Iris pigment epithelial cell (primary cell): ENCODE measurements at places on chromosomes 5 and 9.

DNA sequence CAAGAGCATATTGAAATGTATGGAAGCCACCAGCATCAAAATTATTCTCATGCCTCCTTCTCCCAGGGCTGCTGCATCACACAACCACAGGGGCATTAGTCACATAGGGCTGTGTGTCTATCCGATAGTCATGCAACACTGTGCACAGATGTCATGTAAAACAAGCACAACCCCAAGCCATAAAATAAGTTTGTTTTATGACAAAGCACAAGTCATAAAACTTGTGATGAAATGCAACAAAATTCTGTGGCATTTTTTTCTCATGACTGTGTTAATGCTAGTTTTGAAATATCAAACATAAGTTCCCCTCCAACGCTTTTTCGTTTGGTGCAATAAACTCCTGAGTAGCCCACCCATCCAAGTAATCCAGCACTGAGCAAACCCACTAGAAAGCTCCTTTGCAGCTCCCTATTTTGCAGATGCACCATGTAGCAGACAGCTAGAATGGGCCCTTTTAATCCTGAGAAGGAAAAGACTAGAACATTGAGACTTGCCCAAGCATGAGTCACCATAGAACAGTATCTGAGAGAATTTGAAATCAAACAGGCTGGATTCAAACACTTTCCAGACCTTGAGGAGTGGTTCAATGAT lies 93.3 kb upstream of the ZNF366 start:
- peak; percentile 82 for DNase-seq

DNA sequence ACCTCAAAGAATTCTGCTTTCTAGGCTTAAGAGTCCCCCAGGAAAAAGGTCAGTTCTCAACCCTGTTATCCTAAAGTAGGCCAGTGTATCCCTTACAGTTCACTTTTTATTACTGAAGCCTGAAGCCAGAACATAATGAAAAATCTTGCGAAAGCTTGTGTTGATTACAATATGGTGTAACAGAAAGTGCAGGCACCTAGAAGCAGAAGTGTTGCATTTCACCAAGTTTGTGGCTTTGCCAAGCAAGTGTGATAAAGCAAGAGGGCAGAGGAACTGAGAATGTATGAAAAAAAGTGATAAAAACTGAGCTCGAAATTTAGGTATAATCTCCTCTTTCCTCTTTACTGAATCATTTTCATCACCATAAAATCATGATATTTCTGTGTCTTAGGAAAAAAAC lies 26.2 kb downstream of the AGTPBP1 start:
- no peak for DNase-seq

GRCh38 chr9:124695280-124695890 lies 75.7 kb downstream of the NR6A1 start:
- peak; percentile 84 for DNase-seq

- peak; percentile 45 for DNase-seq
These were observed 147.8 kb downstream of the MAST4 start for GRCh38 chr5:66744040-66744439.

DNA sequence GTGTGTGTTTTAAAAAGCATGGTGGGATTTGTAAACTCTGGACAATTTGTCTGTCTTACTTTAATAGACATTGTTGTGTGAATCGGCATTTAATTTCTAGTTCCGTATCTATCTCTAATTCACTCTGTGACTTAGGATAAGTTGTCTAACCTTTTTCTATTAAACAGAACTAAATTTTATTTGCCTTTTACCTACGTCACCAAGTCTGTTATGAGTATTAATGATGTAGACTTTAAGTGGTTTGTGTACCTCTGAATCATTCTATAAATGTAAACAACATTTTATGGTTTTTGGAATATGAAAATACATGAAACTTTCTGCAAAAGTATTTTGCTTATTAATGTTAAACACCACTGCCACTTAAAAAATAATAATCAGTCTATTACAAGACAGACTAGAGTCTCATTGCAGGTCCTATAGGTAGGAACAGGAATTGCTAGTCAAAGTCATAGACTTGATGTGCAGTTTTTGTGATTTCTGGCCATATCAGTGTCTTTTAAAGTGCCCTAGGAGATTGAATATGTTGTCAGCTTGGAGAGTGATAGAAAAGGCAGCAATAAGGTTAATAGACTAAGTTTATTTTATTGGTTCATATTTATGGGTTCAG lies 5.6 kb downstream of the RBM27 start:
- DNase-seq: no peak

DNA sequence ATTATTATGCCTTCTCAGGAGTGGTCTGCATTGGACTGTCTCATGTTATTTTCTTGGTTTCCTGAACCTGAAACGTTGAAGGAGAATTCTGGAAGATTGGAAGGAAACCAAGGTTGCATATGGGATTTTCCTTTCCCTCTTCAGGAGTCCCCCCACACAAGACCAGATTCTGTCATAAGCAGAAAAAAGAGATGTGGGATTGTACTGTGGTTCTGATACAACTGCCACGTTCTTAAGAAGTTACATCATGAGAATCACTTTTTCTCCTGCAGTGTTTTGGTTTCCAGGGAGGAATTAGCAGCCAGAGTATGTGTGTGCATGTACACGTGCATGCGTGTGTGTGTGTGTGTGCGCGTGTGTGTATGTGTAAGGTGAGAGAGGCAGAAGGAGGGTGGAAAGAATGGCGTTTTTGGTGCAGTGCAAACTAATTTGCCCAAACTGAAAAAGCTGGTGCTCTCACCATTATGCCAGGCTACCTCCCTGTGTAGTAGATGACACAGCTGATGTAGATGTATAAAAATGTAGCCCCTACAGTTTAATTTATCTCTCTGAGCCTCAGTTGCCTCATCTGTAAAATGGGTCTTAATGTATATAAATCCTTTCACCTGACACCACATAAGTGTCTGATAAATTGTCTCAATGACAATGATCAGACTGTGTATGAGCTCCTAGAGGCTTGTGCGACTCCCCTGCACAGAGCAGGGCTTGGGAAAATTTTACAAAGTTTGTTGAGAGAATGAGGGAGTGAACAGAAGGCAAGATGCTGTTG lies 38.6 kb downstream of the RALGPS1 start:
- DNase-seq: peak; percentile 37

DNA sequence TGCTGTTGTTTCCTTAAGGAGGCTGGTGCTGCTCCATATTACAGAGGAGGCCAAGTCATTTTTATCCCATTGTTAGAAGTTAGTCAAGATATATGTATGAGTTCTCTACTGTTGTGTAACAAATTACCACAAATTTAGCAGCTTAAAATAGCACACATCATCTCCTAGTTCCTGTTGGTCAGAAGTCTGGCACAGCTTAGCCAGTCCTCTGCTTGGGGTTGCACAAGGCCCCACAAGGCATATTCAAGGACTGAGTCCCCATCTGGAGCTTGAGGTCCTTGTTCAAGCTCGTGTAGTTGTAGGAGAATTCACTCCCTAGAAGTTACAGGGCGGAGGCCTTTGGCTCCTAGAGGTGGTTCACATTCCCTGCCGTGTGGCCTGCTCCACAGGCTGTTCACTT lies 14.7 kb downstream of the MTAP start:
- peak; percentile 94 for DNase-seq

DNA sequence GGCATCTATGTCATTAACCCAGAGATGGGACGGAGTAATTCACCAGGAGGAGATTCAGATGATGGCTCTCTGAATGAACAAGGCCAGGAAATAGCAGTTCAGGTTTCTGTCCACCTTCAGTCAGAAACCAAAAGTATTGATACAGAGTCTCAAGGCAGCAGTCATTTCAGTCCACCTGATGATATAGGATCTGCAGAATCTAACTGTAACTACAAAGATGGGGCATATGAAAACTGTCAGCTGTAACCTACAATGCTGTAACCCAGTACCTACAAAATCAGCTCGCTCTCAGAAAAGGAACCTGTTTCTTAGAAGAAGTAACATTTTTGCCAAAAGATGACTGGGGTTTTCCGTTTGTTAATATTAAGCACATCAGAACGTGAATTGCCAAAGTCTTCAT lies 14.7 kb downstream of the MFAP3 start:
- no peak for DNase-seq

DNA sequence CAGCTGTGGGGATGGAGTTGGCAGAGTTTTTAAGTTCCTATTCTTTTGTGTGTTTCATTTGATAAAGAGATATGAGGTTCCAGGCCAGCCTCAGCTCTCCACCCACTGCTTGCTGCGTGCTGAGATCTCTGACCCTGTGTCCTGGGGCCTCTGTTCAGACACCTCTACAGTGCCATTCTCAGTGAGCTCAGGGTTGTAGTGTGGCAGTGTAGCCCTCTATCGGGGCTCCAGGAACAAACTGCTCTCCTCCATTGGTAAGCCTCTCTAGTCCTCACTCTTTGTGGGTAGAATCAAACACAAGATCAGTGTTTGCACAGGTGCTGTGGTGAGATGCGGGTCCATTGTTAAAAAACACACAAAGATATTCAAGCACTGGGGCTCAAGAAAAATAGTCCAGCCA lies 386.6 kb upstream of the RPS23 start:
- no peak for DNase-seq

DNA sequence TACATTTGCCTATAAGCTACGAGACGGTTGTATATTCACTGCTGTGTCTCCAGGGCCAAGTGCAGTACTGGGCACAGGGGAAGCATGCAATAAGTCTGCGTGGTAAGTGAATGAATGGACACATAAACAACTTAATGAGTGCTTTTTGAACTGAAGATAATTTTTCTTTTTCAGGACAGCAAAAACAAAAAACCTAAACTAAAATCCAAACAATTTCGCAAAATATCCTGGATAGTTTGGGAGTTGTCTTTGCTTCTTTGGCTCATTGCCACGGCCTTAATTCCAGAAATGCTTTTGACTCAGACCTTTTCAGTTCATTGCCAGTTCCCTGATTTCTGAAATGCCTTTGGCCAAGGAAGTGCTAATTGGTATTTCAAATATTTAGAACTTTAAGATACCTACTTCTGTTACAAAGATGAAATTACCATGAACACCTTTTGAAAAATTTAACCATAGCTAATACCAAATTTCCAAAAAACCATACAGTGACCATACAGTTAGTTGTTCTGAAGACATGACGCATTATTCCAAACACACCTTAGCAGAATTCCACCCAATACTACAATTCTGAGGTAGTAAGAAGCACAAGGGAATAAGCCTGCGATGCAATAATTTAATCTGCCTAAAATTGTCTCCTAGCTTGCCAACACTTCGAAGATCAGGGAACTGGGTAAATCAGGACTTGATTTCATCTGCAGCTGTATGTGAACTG lies 42.8 kb downstream of the TEK start:
- peak; percentile 67 for DNase-seq

GRCh38 chr9:111937781-111938426 lies 41.3 kb downstream of the UGCG start:
- DNase-seq: peak; percentile 74

DNA sequence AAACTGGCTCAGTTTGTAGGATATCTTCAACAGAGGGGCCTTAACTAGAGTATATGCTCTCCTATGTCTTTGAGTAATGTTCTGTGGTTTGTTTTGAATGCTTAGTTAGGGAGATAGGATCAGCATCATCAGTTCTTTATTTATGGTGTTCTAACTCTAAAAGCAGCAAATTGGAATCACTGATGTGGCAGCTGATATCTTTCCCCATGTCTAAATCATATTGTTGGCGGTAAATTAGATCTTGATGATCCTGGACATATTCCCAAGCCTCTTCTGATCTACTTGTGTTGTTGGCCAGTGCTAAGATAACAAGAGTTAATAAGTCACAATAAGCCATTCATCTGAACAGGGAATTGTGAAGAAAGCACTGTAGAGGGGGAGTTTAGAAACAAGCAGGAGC lies 332.4 kb upstream of the DAB2 start:
- peak; percentile 74 for DNase-seq

- DNase-seq: no peak
These were observed 70.7 kb downstream of the COX7C start for GRCh38 chr5:86688406-86688805.

DNA sequence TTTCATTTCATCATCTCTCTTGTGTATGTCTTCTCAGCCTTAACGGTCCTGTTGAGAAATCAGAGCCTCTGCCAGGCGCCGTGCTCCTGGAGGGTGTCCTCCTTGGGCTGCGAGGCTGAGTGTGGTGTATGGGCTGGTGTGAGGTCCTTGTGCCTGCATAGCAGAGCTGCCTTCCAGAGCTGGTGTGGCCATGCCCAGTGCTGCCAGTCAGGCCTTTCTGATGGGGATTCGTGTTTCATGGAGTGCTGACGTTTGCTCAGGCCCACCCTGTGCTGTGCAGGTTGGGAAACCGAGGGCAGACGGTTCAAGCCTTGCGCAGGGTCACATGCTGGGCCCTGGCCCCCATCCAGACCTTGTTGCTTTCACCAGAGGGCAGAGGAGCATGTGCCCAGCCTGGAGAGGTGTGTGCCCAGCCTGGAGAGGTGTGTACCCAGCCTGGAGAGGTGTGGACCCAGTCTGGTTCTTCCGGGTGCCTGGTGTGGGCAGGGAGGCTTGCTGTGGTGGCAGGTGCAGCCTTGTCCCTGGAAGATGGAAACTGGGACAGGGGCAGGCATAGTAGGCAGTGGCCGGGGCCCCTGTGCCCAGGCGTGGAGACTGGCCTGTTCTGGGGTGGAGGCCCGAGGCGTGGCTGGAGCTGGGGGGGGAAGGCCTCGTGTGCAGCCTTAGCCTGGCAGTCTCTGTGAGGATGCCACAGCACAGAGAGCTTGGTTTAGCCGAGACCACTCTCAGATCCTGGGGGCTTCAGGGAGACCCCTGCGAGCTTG lies 84.0 kb downstream of the RXRA start:
- peak; percentile 29 for DNase-seq

- DNase-seq: no peak
These were observed 302.4 kb downstream of the MAT2B start for GRCh38 chr5:163807781-163808180.

- no peak for DNase-seq
These were observed 12.3 kb downstream of the LMAN2 start for GRCh38 chr5:177339107-177339638.

DNA sequence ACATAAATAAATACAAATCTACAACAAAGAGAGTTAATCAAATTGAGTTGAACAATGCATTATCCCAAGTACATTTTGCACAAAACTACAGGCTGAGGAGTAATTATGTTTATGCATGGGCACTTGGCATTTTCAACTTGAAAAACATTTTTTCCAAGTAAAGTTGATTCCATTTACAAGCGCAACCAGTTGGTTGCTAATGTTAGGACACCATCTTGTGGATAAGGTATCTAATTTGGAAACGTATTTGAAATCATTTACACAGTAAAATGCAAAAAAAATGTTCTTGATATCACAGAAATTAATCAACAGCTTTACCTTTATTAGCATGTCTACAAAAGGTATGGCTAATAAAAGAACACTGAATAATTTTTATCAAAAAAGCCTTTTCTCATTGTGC lies 18.8 kb downstream of the FTMT start:
- peak; percentile 11 for DNase-seq

DNA sequence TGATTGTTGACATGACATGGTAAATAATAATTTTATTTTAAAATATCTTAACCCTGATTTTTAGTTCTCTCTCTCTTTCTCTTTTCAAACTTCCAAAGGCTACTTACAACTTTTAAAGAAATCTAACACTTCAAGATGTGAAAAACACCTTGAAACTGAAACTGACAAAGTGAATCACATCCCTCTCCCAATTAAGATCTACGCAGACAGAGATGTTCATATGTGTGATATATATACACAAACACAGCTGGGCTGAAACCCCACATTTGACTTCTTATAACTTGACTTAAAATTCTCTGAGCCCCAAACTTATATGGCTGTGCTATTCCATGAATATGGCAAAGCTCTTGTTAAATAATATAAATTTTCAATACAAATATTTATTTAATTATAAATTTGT lies 261.2 kb upstream of the PTPRD start:
- DNase-seq: no peak
